ENCODE measurements at places on chromosomes 2 and 18.

DNA sequence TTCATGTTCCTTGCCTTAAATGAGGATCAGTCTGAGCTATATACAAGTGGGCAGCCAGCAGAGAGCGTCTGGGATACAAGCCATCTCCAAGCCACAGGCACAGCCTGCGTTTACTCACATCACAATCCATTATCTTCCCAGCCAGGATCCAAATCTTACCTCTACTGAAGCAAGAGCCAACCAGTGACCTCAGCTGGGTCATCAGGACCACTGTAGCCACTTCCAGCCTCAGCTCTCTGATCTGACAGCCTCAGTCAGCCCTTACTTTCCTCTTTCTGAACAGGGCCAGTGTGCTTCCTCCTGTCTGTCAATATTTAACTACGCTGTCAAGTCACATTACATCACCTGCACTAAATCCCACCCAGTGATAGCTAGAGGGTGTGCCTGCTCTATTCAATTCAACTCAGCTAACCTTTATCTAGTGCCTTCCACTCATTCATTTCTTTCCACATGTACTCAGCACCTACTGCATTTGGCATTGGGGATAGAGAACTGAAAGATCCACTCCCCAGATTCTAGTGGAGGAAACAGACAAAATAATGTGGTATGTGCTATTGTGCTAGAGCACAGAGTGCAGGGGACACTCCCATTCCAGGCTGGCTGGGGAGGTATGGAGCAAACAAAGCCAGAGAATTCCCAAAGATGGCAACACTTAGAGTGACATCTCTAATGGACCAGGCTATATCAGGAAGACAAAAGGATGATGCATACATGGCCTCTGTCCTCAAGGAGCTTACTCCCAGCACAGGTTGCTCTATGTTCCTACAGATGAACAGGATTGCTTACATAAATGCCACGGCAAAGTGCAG lies 146.5 kb downstream of the NCKAP5 start:
- DNase-seq = no peak

DNA sequence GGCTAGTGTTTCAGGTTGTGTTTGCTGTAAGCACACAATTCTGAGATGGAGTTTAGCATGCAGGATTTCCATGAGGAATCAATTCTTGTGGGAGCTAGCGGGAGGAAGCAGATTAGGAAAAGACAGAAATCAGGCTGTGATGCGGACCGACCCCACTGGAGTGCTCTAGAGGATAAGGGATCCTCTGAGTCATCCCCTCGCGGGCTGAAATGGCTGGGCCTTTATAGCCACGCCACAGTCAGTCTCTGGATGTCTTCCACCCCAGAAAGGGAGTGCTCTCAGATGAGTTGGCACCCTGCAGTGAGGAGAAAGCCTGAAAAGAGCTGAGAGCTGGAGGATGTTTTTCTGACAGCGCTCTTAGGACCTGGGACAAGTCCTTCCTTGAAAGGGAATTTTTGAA lies 102.4 kb downstream of the GALNT3 start:
- no peak for DNase-seq

DNA sequence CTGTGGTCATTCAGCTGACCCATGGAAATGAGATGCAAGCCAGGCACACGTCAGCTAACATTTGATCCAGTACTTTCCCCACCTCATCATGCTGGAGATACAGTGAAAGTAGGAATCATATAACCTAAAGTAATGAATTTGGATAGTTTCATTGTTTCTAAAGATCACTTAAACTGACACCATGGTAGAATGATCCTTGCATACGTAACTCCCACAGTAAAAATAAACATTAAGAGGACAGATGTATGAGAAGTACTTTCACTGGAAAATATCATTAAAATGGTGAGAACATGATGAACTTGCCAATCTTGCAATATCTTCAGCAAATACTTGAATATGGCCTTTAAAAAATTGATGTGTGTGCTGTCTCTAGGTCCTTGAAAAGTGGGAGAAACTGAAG lies 85.4 kb downstream of the MAIP1 start:
- no peak for DNase-seq

GRCh38 chr2:9753665-9754531 lies 89.4 kb upstream of the TAF1B start:
- DNase-seq = no peak

GRCh38 chr2:132667706-132668105 lies 2.3 kb downstream of the LYPD1 start:
- DNase-seq = no peak

DNA sequence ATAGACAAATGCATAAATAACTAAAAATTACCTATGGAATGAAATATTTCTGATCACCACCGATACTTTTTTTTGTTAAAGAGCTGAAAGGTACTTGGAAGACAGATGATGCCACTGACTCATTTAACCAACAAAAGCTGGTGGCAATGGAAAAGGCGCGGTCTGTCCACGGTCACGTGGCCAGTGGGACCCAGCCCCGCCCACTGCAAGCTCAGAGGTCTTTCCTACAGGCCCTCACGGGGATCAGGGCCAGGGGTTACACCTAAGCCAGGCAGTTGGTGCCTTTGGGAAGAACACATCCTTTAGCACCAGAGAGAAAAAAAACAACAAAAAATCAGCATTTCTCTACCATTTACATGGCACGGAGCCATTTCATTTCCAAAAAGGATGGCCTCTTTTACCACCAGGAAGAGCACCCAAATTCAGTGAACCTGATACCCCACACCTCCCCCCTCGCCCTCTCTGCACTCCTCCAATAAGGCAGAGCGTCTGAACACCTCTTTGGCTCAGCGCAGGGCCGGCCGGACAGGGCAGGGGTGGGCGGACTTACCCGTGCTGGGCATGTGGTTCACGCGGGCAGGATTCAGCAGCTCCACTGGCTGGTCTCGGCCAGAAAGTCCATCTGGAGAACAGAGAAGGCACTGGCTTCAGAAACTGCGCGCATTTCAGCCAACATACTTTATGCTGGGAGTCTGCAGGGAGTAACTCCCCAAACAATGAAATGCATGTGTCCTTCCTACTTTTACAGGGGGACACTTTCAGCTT lies 164.6 kb downstream of the HDAC4 start:
- no peak for DNase-seq

- DNase-seq = no peak
Measured at GRCh38 chr18:45688113-45688512, 35.9 kb upstream of the SLC14A1 start.

- DNase-seq = no peak
Measured at GRCh38 chr2:188551671-188552070, 260.0 kb downstream of the GULP1 start.

DNA sequence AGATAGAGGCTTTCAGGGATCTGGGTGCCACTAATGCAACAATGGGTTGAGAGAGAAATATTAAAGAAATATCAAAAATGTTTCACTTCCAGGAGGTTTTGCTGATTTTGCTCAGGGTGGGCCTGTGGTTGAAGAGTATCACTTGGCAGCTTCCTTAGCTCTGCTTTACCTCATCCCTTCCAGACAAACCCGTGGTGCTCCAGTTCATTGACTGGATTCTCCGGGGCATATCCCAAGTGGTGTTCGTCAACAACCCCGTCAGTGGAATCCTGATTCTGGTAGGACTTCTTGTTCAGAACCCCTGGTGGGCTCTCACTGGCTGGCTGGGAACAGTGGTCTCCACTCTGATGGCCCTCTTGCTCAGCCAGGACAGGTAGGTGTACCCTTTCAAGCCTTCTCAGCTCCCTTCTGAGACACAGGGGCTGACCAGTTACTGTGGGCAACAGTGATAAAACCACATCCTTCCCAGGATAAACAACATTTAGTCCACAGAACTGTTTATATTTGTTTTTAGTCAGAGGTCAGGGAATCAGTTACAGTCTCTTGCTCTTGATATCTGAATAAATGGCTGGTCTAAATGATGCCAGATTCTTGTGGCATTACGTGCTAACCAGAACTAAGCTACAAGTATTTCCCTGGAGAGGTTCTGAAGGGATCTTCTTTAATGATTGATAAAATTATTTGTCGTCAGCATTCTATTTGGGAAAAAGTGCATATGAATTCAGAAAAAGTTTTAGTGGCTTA lies 7.0 kb downstream of the SLC14A1 start:
- DNase-seq = no peak

DNA sequence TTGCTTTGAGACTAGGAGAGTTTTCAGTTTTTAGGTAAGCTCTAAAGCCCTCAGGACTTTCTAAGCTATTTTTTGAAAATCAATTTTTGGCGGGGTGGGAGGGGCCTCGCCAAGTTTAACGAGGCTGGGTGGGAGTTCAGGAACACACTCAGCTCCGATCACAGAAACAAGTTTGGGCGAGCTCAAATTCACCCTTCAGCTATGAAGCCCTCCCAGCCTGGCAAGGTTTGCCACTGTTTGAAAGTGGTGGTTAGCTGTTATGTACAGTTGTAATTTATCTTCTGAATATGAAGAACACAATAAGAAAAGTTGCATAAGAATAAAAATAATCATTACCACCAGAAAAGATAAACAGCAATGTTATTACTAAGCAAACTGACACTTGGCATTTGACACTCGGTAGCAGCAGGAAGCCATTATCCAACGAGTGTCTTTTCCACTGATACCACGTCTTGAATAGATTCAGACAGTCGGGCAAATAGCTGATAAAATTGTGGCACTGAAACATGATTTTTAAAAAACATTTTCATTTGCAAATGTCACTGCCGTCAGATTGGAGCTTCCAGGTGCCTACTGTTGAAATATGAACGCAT lies 59.8 kb downstream of the KCTD1 start:
- no peak for DNase-seq

DNA sequence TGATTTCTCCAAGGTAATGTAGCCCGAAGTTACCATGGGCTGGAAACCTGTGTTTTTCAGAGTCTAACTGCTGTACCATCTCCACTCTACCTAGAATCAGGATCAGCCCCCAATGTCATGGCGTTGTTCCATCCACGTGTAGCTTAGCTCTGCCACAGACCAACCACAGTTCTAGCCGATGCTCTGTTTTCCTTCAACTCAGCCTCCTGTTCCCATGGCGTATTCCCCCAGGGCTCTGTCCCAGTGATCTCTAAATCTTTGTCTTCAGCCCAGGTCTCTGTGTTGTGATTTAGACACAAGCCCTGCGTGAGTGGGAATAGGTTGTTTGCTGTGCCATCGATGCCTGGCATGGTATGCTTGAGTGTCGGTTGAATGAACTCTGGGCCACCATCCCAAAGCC lies 53.4 kb downstream of the LPIN1 start:
- DNase-seq = no peak

GRCh38 chr18:76465630-76466409 lies 29.2 kb downstream of the ZNF516 start:
- no peak for DNase-seq

GRCh38 chr18:55370936-55371335 lies 217.1 kb downstream of the TCF4 start:
- DNase-seq = no peak

DNA sequence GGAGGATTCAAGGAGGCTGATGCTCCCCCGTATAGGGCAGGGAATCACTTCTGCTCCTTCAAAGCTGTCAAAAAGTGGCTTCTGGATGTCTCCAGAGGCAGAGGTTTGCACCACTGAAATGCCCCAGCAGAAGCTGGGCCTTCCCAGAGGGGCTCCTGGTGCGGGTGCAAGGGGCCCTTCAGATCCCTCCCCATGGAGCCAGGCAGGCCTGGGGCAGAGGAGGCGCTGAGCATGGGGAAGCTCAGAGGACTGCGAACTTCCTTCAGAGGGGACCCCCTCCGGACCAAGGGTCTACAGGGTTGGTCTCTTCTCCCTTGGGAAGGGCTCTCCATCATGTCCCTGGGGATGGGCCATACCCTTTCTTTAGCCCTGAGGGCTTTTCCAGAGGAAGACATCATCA lies 341.2 kb downstream of the DYSF start:
- no peak for DNase-seq

GRCh38 chr2:197677056-197677455 lies 1.7 kb upstream of the RFTN2 start:
- DNase-seq = no peak

DNA sequence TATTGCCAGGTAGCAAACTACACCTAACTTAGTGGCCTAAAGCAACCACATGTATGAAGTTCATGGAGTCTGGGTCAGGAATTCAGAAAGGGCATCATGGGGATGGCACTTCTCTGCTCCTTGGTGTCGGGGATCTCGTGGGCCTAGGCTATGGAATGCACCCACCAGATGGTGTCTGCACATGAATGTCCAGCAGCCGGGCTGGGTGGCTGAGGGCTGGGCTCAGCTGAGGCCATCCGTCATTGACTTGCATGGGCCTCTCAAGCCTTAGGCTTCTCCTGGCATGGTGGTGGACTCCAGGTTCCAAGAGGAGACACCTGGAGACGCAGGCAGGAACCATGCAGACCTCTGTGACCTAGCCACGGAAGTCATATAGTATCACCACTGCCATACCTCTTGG lies 26.0 kb upstream of the RPL31 start:
- no peak for DNase-seq

DNA sequence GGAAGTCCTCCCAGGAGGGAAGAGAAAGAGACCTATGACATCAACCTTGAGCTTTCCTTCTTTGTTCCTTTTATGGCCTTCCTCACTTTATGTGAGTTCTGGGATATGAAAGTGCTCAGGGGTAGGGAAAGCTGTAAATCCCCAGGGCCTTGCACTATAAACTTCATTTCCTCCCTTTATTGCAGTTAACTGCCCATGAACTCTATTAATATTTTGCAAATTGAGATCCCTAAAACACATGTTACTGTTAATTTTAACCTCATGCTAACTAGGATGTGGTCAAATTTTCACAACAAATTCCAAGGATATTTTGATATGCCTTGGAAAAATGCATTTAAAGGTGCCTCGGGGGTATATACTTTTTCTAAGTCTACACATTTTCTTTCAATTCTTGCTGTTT lies 359.9 kb downstream of the OSR1 start:
- DNase-seq = no peak

DNA sequence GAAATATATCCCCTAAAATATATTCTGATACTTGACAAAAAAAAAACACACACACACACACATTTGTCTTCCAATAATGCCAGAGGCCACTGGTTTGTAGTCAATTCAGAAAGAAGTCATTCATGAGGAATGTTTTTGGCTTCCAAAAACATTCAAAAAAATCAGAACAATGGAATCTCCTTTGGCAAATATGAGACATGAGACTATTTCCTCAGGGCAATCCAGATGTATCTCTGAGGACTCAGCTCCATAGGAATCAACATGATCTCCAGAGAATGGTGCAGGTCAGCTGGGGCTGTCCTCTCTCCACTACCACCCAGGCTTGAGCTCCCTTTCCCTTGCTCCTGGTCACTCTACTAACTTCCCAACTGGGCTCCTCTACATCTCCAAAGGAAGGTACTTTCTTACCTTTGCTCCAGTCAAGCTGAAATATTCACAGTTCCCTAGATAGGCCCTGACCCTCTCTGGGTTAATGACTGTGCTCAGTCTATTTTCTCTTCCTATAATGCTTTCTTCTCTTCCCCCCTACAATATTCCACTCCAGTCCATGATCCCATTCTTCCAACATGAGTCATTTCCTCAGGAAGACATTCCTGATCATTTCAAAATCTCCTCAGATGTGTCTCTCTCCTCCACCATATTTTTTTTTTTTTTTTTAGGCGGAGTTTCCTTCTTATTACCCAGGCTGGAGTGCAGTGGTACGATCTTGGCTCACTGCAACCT lies 145.3 kb downstream of the C1D start:
- no peak for DNase-seq
